ENCODE measurements at places on chromosomes 1 and 21.

DNA sequence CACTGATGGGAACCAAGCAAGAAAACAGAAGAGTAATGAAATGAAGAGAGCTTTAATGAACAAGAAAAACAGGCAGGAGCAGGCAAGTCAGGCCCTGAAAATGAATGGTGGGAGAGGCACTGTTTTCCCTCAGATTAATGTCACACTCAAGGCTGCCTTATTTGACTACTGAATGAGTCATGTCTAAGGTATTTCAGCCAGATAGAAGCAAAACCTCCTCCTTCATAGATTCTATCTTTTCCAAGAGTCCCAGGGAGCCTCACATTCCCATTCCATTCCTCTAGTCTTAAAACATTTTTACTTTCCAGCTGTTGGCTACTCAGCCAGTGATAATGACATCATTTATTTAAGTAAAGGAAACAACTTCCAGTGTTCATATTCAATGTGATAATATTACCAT is 228.4 kb upstream of the NRIP1 start:
- DNase-seq = no peak
- no peak overlapping the region for H3K27ac ChIP-seq
- no peaks in the 10 kb centered on the region for H3K27me3 ChIP-seq

GRCh38 chr1:196361112-196361714 is 247.0 kb downstream of the KCNT2 start:
- no peak overlapping the region for H3K27ac ChIP-seq
- H3K27me3 ChIP-seq = peaks cover 8% of the 10 kb centered on the region
- H3K36me3 ChIP-seq = no peaks in the 10 kb centered on the region

DNA sequence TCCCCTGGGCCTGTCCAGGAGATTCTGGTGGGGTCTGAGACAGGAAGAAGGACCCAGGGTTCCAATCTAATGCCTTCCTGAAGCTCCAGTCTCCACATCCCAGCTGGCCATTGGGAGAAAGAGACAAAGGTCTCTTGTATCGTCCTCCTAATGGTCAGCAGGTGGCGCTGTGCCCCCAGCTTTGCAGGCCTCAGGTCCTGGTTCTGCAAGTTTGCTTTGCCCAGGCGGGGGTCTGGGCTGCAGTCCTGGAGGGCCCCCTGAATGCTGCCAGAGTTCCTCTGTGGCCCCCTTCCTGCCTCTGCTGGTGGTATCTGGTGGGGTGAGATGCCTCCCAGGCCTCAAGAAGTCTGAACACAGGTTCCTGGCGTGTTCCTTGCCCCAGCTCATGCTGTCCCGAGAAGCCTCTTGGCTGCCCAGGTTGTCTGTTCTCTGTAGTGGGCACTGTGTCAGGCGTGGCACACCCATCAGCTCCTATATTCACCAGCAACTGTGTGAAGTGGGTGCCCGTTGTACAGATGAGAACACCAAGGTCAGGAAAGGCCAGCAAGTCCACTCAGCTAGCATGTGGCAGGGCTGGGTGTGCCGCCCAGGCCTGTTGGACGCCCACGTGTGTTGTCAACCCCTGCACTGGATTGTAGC is 33.8 kb upstream of the CSF3R start:
- H3K27me3 ChIP-seq = peaks cover 42% of the 10 kb centered on the region
- DNase-seq = peak; percentile 26
- no peak overlapping the region for H3K27ac ChIP-seq

- no peaks in the 10 kb centered on the region for H3K36me3 ChIP-seq
- no peaks in the 10 kb centered on the region for H3K4me1 ChIP-seq
- no peak for DNase-seq
- no peak overlapping the region for H3K27ac ChIP-seq
Measured at GRCh38 chr21:30102871-30103270, 63.7 kb downstream of the CLDN17 start.

- H3K27ac ChIP-seq = no peak overlapping the region
- H3K4me3 ChIP-seq = no peak overlapping the region
- peaks cover 10% of the 10 kb centered on the region for H3K27me3 ChIP-seq
- no peaks in the 10 kb centered on the region for H3K36me3 ChIP-seq
- no peaks in the 10 kb centered on the region for H3K4me1 ChIP-seq
Measured at GRCh38 chr1:118113261-118113660, 71.8 kb downstream of the SPAG17 start.

GRCh38 chr1:74964508-74965102 is 169.6 kb upstream of the LHX8 start:
- no peaks in the 10 kb centered on the region for H3K4me1 ChIP-seq
- no peak overlapping the region for H3K4me3 ChIP-seq
- no peaks in the 10 kb centered on the region for H3K27me3 ChIP-seq

DNA sequence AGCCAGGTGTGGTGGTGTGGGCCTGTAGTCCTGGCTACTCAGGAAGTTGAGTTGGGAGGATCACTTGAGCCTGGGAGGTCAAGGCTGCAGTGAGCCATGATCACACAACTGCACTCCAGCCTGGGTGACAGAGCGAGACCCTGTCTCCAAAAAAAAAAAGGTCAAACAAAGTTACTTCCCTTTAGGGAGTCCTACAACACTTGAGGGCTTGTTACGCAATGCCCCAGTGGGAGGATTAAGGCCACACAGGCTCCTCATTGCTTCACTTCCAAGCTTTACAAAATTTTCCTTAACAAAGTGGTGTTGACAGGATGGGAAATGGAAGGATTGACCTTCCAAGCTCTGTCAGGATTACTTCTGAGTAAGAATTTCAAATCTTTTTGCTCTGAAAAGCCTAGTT is 6.2 kb upstream of the EXTL1 start:
- no peak overlapping the region for H3K4me3 ChIP-seq
- peaks cover 7% of the 10 kb centered on the region for H3K27me3 ChIP-seq
- DNase-seq = no peak

DNA sequence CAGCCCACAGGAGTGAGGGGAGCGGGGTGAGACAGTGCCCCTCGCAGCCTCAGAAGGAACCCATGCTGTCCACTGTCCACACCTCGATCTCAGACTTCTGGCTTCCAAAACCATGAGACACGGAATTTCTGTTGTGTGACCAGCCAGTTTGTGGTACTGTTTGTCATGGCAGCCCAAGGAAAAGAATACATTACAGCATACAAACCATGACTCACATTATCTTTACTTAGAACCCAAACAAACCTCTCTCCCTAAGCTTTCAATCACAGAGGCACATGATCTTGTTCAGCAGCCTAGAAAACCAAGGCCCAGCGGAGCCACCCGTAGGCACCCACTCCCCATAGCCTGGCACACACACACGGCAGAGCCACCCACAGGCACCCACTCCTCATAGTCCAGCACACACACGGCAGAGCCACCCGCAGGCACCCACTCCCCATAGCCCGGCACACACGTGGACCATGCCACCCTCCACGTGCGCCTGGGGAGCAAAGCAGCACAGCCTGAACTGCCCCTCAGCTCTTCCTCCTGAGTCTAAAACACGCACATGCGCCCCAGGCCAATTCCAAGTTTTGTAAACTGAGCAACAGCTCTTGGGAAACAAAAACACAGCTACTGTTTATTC is 458 bp upstream of the KRTAP10-4 start:
- H3K36me3 ChIP-seq = no peaks in the 10 kb centered on the region
- peaks cover 18% of the 10 kb centered on the region for H3K27me3 ChIP-seq
- DNase-seq = no peak
- peak overlapping the region; percentile 41 for H3K27ac ChIP-seq
- no peak overlapping the region for H3K4me3 ChIP-seq

GRCh38 chr1:169330927-169331326 is 36.7 kb downstream of the NME7 start:
- H3K4me1 ChIP-seq = peaks cover 8% of the 10 kb centered on the region
- H3K36me3 ChIP-seq = no peaks in the 10 kb centered on the region
- no peak overlapping the region for H3K27ac ChIP-seq
- H3K27me3 ChIP-seq = no peaks in the 10 kb centered on the region

- peaks cover 11% of the 10 kb centered on the region for H3K4me1 ChIP-seq
- DNase-seq = no peak
- H3K27me3 ChIP-seq = peaks cover 64% of the 10 kb centered on the region
- no peak overlapping the region for H3K4me3 ChIP-seq
- H3K27ac ChIP-seq = no peak overlapping the region
- H3K36me3 ChIP-seq = no peaks in the 10 kb centered on the region
Measured at GRCh38 chr1:36652011-36652410, 169.3 kb upstream of the CSF3R start.

- no peaks in the 10 kb centered on the region for H3K4me1 ChIP-seq
- H3K27me3 ChIP-seq = no peaks in the 10 kb centered on the region
- no peak overlapping the region for H3K27ac ChIP-seq
- no peaks in the 10 kb centered on the region for H3K36me3 ChIP-seq
- DNase-seq = no peak
- H3K4me3 ChIP-seq = no peak overlapping the region
Measured at GRCh38 chr1:99374109-99374508, 109.8 kb downstream of the PLPPR4 start.

- peaks cover 10% of the 10 kb centered on the region for H3K4me1 ChIP-seq
- H3K27ac ChIP-seq = peak overlapping the region; percentile 52
- no peaks in the 10 kb centered on the region for H3K27me3 ChIP-seq
Measured at GRCh38 chr1:211267204-211267857, 8.2 kb downstream of the RCOR3 start.

DNA sequence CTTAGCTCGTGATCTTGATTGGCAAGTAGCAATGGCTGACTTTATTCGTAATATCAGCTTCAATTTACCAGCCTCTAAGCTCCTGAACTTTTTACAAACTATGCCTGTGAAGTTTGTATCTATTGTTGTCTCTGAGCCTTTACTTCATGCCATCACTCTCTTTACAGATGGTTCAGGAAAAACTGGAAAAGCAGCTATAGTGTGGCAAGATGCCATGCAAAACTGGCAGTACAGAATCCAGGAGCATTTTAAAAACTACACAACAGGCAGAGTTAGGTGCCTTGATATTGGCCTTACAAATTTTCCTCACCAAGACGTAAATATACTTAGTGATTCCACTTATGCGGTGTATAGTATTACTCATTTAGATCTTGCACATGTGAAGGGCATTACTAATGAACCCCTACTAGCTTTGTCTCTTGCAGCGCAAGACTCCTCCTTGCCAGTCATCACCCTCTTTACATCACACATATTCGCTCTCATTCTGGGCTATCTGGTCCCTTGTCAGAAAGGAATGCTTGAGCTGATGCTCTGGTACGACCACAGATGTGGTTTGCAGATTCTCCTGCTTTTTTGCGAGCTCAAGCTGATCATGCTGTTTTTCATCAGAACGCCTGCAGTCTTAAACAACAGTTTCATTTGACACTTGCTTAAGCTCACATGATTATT is 36.3 kb downstream of the CLCA1 start:
- no peak overlapping the region for H3K4me3 ChIP-seq
- peaks cover 10% of the 10 kb centered on the region for H3K36me3 ChIP-seq
- peaks cover 43% of the 10 kb centered on the region for H3K27me3 ChIP-seq

GRCh38 chr1:4944911-4945310 is 290.5 kb downstream of the AJAP1 start:
- no peak for DNase-seq
- H3K27me3 ChIP-seq = peaks cover 54% of the 10 kb centered on the region
- no peak overlapping the region for H3K4me3 ChIP-seq
- H3K4me1 ChIP-seq = no peaks in the 10 kb centered on the region

DNA sequence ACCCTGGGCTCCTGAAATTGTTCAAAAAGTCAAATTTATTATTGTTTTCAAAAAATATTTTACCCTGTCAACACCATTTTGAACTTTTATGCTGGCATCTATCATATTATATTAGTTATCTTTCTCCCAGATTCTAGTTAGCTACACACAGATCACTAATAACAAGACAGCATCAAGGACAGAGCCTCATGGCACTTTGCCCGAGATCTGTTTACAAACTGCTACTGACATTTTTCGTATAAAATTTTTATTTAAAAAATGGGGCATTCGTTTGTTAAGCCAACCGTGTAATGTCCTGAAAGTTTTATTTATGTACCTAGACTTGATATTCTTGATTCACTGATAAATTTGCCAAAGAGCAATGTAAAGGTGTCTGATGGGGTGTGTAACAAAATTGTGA is 78.1 kb downstream of the PLPPR5 start:
- H3K36me3 ChIP-seq = no peaks in the 10 kb centered on the region
- no peak overlapping the region for H3K27ac ChIP-seq
- DNase-seq = no peak
- H3K27me3 ChIP-seq = no peaks in the 10 kb centered on the region
- H3K4me3 ChIP-seq = no peak overlapping the region

- H3K36me3 ChIP-seq = no peaks in the 10 kb centered on the region
- H3K27me3 ChIP-seq = peaks cover 9% of the 10 kb centered on the region
- no peak overlapping the region for H3K4me3 ChIP-seq
- H3K27ac ChIP-seq = no peak overlapping the region
- no peaks in the 10 kb centered on the region for H3K4me1 ChIP-seq
Measured at GRCh38 chr1:56310945-56311344, 268.4 kb downstream of the PLPP3 start.

GRCh38 chr1:235450433-235450832 is 53.8 kb downstream of the B3GALNT2 start:
- peaks cover 23% of the 10 kb centered on the region for H3K36me3 ChIP-seq
- DNase-seq = no peak
- no peaks in the 10 kb centered on the region for H3K4me1 ChIP-seq
- H3K27ac ChIP-seq = no peak overlapping the region
- H3K4me3 ChIP-seq = no peak overlapping the region

GRCh38 chr1:42786097-42786496 is 1.3 kb downstream of the TMEM269 start:
- peaks cover 20% of the 10 kb centered on the region for H3K36me3 ChIP-seq
- no peak for DNase-seq
- H3K27me3 ChIP-seq = no peaks in the 10 kb centered on the region
- H3K27ac ChIP-seq = peak overlapping the region; percentile 72
- peak overlapping the region; percentile 84 for H3K4me3 ChIP-seq
- H3K4me1 ChIP-seq = peaks cover 9% of the 10 kb centered on the region

- peaks cover 18% of the 10 kb centered on the region for H3K36me3 ChIP-seq
- H3K27me3 ChIP-seq = no peaks in the 10 kb centered on the region
- no peak overlapping the region for H3K27ac ChIP-seq
- peaks cover 8% of the 10 kb centered on the region for H3K4me1 ChIP-seq
- no peak for DNase-seq
- H3K4me3 ChIP-seq = no peak overlapping the region
Measured at GRCh38 chr1:156452907-156453306, 47.7 kb downstream of the MEF2D start.

DNA sequence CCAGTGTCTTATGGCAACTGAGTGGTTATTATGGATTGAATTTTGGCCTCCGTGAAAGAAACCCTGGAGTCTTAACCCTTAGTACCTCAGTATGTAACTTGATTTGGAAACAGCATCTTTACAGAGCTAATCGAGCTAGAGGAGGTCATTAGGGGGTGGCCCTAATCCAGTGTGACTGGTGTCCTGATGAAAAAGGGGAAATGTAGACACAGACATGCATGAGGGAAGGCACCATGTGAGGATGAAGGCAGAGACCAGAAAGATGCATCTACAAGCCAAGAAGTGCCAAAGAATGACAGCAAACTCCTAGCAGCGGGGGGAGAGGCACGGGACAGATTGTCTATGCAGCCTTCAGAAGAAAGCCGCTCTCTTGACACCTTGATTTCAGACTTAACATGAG is 14.7 kb downstream of the DOP1B start:
- peaks cover 24% of the 10 kb centered on the region for H3K36me3 ChIP-seq
- peak overlapping the region; percentile 42 for H3K4me3 ChIP-seq
- peaks cover 21% of the 10 kb centered on the region for H3K4me1 ChIP-seq
- no peak overlapping the region for H3K27ac ChIP-seq
- H3K27me3 ChIP-seq = no peaks in the 10 kb centered on the region

DNA sequence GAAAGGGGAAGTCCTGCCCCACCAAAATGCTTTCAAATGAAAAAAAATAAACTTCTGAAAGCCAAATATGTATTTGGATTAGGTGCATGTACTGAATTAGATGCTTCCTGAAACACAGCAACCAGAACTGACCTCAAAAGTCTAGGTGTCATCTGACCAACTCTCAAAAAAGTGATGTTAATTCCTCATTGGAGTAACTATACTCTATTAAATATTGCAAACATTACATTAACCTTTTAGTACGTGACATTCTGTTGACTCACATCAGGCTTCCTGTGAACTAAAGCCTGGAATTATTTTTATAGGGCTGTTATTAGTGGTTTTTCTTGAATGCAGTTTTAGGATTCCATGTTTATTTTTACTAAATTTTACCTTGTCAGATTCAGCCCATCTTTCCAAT is 73.5 kb downstream of the ASTN1 start:
- H3K4me1 ChIP-seq = no peaks in the 10 kb centered on the region
- no peaks in the 10 kb centered on the region for H3K27me3 ChIP-seq
- DNase-seq = no peak
- no peak overlapping the region for H3K27ac ChIP-seq
